ENCODE measurements at places on chromosomes 2 and 18.

- no peak for DNase-seq
These were observed 341.7 kb downstream of the PIK3C3 start for GRCh38 chr18:42296723-42297122.

DNA sequence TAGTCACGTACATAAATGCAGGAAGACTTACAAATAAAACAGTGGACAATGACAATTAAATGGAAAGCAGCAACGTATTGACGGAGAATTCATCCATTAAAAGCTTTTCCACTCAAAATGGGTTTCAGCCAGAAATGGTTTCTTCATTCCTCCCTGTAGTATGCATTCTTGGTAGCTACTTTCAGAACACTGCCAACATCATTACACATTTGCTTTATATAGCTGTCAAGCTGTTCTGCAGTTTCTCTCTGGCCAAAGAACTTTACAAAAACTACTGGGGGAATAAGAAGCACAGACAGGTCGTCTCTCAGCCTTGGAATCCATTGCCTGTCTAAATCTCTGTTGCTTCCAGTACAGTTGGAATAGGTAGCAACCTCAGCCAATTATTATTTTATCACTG is 84.1 kb upstream of the NCKAP5 start:
- DNase-seq, result no peak

DNA sequence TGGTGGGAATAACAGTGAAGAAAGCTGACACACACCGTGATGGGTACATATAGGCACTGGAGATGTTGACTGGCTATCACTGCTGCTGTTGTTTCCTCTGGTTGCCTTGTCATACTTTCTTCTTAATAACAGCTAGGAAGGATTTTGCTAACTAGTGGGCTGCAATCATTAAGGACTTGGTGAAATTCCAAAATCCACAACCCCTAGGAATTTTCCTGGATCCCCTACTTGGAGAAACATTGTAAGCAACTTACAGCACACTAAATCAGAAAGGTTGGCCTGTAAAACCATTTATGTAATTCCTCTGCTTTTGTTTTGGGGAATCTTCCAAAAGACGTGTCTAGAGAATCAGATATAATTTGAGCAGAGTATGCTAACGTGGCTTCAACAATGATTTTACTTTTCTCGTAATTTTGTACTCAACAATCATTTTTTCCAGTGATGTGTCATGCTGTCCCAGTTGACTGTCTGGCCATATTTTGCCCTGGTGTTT is 8.0 kb upstream of the COL3A1 start:
- no peak for DNase-seq

GRCh38 chr2:160918906-160919503 is 241.2 kb upstream of the TANK start:
- DNase-seq, result peak; percentile 33

DNA sequence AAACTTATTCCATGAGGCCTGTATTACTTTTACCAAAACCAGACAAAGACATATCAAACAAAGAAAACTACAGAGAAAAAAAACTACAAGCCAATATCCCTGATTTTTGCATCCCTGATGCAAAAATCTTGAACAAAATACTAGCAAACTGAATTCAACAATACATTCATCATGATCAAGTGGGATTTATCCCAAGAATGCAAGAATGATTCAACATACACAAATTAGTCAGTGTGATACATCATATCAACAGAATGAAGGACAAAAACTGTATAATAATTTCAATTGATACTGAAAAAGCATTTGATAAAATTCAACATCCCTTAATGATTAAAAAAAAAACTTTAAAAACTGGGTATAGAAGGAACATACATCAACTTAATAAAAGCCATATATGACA is 106.8 kb downstream of the SLC39A10 start:
- DNase-seq, result no peak

DNA sequence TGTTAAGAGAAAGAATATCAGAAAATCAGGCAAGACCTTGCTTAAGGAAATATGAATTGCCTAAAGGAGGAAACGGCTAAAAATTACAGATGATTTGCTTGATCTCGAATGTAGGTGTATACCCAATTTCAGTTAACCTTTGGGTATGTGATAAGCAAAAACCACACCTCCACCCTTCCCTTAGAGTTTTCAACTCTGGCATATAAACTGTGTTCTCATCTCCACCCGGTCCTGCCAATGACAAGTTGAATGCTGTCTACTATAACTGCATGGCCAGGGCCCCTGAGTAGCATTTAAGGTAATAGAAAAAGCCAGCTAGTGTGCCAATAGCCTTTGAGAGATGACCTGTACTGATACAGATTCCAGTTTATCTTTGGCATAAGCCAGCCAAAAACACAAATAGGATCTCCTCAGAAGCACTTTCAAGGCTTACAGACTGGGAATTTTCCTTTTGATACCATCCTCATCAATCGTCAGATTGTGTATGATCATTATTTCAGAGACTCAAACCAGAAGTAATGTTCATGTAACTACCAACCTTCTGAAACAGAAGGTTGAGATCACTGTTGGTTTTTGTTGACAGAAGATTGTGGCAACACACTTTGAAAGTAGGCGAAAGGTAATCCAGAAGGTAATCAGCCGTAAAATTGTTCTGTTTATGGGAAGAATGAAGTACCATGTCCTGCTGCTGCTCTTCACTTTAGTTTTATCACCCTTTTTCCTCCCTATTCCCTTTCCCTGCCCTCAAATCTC is 163.1 kb downstream of the GFPT1 start:
- no peak for DNase-seq

- DNase-seq, result no peak
These were observed 78.8 kb downstream of the FHOD3 start for GRCh38 chr18:36376361-36376760.

GRCh38 chr2:31240381-31241365 is 6.7 kb downstream of the EHD3 start:
- DNase-seq, result no peak

DNA sequence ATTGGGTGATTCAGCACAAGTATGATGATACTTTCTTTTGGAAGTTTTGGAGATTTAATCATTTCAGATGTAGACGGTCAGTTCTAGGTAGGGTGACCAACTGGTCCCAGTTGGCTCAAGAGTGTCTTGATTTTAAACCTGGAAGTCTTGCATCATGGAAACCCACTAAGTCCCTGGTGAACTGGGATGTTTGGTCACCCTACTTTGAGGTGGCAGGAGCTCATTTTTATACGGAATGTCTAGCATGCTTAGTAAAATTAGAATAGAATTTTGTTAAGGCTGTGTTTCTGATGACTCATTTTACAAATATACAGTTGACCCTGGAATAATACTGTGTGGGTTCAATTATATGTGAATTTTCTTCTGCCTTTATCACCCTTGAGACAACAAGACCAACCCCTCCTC is 61.5 kb upstream of the DOCK10 start:
- DNase-seq, result no peak

- no peak for DNase-seq
These were observed 18.0 kb downstream of the DYTN start for GRCh38 chr2:206700156-206700555.

DNA sequence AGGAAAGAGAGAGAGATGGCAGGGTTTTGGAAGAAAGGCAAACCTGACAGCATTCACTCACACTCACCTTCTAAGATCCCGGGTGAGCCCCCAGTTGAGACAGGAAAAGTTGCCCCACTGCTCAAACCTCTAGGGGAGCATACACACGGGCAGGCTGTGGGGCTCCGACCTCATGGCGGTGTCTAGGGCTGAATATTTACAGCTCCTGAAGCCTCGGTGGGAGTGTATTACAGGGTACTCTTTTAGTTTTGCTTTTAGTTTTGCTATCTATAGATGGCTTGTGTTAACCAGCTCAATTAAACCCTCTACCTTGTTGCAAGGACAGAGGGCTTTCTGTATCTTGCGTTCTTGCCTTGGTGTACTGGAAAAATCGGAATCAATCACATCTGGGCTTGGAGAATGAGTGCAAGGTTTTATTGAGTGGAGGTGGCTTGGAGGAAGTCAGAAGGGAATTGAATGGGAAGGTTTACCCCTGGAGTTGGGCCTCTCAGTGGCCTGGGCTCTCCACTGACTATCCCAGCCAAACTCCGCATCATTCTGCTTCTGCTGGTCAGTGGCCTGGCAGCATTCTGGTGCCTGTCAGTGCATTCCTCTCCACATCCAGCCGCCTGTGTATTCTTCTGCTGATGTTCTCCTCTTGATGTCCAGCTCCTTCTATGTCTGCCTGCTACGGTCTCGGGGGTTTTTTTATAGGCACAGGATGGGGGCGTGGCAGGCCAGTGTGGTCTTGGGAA is 10.1 kb upstream of the IFIH1 start:
- peak; percentile 23 for DNase-seq

DNA sequence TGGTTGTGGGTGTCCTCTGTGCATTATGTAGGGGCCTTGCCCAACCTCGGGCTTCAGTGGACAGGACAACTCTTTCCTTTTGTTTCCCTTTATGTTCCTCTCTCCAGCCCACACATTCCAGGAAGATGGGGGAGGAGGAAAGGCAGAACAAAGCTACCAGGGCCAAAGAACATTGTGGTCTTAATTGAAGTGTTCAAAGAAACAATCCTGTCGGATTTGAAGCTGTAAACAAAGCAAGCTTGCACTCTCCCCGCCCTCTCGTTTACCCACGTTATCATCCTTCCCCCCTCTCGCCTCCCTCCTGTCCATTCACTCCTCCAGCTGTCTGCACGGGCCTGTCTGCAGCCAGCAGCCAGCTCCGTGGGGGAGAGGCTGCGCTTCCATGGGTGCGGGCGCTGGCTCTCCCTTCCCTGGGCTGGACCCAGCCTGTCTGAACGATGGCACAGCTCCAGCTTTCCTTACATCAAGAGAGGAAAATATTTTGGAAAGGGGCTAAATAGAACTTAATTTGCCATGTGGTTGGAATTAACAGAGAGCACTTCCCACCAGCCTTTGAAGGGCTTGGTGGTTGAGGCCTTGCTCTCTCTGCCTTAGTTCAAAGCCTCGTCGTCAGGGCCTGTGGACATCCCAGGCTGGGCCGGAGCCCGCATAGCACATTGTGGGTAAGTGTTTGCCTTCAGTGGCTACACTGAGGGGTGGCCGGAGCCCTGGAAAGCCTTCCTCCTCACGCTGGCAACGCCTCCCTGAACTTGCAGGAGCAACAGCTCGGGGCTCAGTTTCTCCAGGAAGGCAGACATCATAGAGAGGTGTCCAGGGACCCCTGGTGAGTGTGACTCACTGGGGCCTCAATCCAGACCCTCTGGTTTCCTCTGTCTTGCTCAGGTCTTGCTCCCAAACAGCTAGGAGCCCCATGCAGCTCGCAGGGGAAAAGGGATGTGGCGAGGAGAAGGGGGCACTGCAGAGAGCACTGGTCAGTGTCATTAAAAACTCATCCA is 60.6 kb upstream of the HS6ST1 start:
- DNase-seq, result no peak

- DNase-seq, result no peak
These were observed 64.4 kb downstream of the LONRF2 start for GRCh38 chr2:100257939-100258338.

- no peak for DNase-seq
These were observed 101.8 kb upstream of the HDAC4 start for GRCh38 chr2:239502430-239503186.

GRCh38 chr2:16226943-16227664 is 286.8 kb downstream of the MYCN start:
- DNase-seq, result no peak

DNA sequence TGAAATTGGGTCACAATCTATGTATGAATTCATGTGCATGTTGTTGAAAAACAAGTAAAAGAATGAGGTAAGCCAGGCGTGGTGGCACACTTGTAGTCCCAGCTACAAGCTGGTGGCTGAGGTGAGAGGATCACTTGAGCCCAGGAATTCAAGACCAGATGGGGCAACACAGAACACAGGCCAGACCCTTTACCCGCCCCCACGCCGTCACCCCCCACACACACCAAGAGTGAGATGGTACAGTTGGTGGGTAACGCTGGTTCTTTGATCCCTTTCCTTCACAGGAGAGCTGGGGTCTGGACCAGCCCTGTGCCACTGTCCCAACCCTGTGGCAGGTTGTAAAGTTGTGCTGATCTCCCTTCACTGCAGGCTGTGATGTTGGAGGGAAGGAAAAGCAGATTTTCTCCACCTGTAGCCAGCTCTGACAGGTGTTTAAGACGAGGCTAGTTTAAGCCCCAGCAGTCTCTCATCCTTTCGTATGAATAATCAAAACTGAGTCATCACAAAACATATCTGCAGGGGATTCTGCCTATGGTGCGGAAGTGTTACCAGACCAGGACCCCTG is 13.6 kb downstream of the B3GNT2 start:
- DNase-seq, result no peak

DNA sequence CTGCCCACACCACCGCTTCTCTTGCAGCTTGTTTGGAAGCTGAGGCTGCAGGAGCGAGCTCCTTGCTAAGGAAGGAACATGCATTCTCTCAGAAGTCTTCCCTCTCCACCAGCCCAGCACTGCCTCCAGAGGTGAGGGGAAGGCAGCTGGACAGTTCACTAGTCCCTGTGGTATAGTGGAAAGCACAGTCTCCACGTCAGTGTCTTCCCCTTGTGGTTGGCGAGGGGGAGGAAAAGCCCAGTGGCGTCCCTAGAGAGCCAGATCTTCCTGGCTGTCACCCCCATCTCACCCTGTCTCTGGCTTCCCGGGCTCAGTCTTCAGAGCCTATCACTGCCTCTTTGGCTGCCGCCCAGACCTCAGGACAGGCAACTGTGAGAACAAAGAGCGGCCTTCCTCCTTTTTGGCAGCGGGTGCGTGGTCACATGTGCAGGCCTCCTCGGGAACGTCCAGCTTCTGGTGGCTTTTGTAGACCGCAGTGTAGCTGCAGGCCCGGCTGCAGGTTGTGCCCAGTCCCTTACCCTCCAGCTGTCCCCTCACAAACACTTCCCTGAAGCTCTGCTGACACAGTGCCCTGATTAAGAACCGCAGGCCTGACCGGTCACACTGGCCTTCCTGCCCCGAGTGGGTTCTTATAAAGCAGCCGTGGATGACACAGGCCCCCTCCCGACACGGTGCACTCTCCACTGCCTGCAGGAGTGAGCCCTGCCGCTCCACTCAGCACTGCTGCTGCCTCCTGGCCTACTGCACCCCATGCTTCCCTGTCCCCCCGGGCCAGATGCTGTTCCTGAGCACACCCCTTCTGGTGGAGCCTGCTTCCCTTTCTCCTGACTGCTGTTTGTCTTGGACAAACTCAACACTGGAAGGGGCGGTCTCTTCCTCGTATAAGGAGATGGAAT is 90.9 kb downstream of the RNF144A start:
- no peak for DNase-seq

GRCh38 chr2:25421289-25421688 is 79.6 kb upstream of the DNMT3A start:
- DNase-seq, result no peak

GRCh38 chr2:102187496-102188150 is 800 bp downstream of the IL1RL2 start:
- peak; percentile 16 for DNase-seq

- peak; percentile 31 for DNase-seq
These were observed 316.6 kb upstream of the NCKAP5 start for GRCh38 chr2:133884739-133885381.

DNA sequence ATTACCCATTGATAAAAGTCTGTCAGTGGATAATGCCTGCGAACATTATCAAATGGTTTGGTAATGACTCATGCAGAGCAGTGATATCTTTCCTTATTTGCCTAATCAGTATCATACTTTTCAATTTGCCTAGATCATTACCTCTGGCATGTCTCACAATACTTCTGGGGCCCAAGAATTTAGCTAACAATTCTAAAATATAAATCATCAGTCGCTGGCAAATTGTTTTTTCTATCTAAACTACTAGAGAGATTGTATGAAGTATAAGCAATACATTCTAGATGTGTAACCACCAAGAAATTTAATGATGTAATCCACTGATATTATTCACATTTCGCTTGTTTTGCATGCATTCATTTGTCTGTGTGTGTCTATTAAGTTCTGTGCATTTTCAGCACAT is 191.2 kb upstream of the CDH19 start:
- DNase-seq, result no peak

- no peak for DNase-seq
These were observed 496.7 kb downstream of the STK39 start for GRCh38 chr2:167750675-167751074.

GRCh38 chr2:166088634-166089033 is 39.2 kb downstream of the SCN1A start:
- no peak for DNase-seq

Measured in GM10248 (cell line).